Skin of body (tissue), 3 donors: ENCODE measurements at places on chromosomes 11 and 22. TPM values are rescaled to one million over a fixed set of nuclear protein-coding genes. Genes with fewer than 3 reads are reported as not detected.

ACRV1 gene
- not detected for total RNA-seq

TNNI2 gene
- 322 TPM for total RNA-seq

TSGA10IP gene
- total RNA-seq = not detected

DNA sequence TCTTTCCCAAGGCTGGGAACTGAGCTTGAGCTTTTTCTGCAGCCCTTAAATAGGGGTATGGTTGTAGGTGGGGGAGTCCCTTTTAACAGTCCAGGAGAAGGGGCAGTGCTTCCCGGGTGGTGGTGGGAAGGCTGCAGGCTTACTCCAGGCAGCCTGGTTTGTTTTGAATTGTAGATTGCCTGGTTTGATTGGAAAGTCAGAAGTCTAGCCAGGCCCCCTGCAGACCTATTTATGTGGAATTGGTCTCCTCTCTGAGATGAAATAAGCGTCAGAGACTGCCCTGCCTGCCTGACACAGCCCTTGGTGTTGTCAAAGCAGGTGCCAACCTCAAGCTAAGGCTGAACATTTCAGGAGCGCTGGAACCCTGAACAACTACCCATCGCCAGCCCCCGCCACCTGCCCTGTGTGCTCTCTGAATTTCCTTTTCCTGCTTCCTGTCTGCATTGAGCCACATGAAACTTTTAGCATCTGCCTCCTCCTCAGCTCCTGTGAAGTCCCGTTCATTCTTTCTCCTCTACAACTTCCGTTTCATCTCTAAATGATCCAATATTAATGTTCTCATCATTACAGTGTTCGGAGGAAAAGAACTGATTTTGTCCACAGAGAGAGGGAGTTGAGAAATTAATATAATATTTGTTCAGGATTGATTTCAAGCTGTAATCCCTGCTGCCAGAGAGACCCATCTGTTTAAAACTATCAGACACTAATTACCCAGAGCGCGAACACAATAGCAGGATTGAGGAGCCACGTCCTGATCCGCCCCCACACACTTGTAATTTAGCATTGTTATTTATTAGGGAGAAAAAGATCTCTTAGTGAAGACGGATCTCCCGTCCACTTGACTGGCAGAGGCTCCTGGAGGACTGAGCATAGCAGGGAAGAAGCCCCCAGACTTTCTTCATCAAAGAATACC is 136.5 kb downstream of the TRIM29 start:
- no peak for DNase-seq

- DNase-seq = no peak
These were observed 25.1 kb downstream of the NPAT start for GRCh38 chr11:108197351-108197750.

GRCh38 chr11:2272946-2273280 is 2.5 kb upstream of the ASCL2 start:
- DNase-seq = no peak

DNA sequence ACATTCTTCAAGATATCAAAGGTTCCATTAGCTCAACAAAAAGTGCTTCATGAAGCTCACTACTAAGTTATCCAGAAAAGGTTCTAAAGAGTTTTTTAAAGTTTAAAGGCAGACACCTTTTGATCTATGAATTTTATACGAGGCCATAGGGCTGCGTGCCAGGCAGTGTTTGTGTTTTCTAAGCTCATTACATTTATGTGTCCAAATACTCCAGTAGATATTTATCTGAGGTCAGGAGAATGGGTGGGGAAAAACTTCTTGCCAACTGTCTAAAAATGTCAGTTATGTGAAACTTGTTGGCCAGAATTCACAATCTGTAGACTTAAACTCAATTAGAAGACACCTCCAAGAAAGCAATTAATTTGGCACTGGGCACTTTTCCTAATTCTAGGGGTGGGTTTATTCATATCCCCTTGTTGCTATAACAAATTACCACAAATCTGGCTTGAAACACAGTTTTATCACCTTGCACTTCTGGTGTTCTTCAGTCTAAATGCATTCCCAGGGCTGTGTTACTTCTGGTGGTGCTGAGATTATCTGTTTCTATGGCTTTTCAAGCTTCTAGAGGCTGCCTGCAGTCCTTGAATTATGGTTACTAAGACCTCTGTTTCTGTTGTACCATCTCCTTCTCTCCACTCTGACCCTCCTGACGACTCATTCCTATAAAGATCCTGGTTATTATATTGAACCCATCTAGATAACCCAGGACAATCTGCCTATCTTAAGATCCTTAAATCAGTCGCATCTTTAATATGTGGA is 1030.4 kb upstream of the CNTN5 start:
- no peak for DNase-seq

GRCh38 chr22:27987557-27987956 is 68.5 kb upstream of the PITPNB start:
- no peak for DNase-seq

DNA sequence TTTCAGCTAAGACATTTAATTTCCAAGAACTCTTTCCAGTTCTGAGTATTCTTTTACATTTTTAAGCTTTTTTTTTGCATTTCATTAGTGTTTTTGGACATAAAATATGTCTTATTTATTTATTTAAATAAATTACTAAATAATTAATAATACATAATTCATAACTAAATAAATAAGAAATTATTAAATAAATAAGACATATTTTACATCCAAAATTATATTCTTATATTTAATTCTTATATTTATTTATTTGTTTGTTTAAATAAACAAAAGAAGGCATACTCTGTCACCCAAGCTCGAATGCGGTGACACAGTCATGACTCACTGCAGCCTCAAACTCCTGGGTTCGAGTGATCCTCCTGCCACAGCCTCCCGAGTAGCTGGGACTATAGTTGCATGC is 3.1 kb upstream of the MMP27 start:
- no peak for DNase-seq
